ENCODE measurements at places on chromosomes 4 and X. TPM values are rescaled to one million over a fixed set of nuclear protein-coding genes. Genes with fewer than 3 reads are reported as not detected.

Gene NWD2
- not detected for total RNA-seq

GRCh38 chrX:1443496-1444075 lies 9.1 kb downstream of the ASMTL start:
- H3K4me1 ChIP-seq = no peaks in the 10 kb centered on the region
- no peak overlapping the region for H3K4me3 ChIP-seq
- no peak for DNase-seq
- H3K27me3 ChIP-seq = no peaks in the 10 kb centered on the region

- H3K4me3 ChIP-seq = no peak overlapping the region
- H3K27me3 ChIP-seq = no peaks in the 10 kb centered on the region
- DNase-seq = no peak
- H3K36me3 ChIP-seq = no peaks in the 10 kb centered on the region
- no peak overlapping the region for H3K27ac ChIP-seq
These were observed 31.3 kb upstream of the GNRHR start for GRCh38 chr4:67785528-67785927.

DNA sequence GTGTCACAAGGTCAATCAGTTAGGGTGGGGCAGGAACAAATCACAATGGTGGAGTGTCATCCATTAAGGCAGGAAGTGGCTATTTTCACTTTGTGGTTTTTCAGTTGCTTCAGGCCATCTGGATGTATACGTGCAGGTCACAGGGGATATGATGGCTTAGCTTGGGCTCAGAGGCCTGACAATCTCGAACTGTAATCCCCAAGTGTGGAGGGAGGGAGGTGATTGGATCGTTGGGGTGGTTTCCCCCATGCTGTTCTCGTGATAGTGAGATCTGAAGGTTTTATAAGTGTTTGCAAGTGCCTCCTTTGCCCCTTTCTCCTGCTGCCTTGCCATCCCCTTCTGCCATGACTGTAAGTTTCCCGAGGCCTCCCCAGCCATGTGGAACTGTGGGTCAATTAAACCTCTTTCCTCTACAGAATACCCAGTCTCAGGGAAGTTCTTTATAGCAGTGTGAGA lies 36.7 kb upstream of the STS start:
- no peak overlapping the region for H3K4me3 ChIP-seq
- H3K36me3 ChIP-seq = no peaks in the 10 kb centered on the region
- peaks cover 20% of the 10 kb centered on the region for H3K4me1 ChIP-seq
- DNase-seq = no peak

Gene C4orf51
- not detected for total RNA-seq

Gene DOK7
- not detected for total RNA-seq

Gene PF4V1
- not detected for total RNA-seq

Gene SOX3
- not detected for total RNA-seq

GRCh38 chr4:134001057-134001456 lies 200.5 kb downstream of the PABPC4L start:
- H3K36me3 ChIP-seq = no peaks in the 10 kb centered on the region
- H3K4me3 ChIP-seq = no peak overlapping the region
- no peak overlapping the region for H3K27ac ChIP-seq
- DNase-seq = no peak
- H3K4me1 ChIP-seq = no peaks in the 10 kb centered on the region
- no peaks in the 10 kb centered on the region for H3K27me3 ChIP-seq

Gene AMTN
- not detected for total RNA-seq

Gene STARD8
- 0.11 TPM for total RNA-seq

- DNase-seq = no peak
- no peaks in the 10 kb centered on the region for H3K4me1 ChIP-seq
- no peak overlapping the region for H3K4me3 ChIP-seq
- peaks cover 9% of the 10 kb centered on the region for H3K27me3 ChIP-seq
- no peaks in the 10 kb centered on the region for H3K36me3 ChIP-seq
These were observed 772 bp upstream of the PABPC4L start for GRCh38 chr4:134202166-134202956.

Gene DAPP1
- 25.9 TPM for total RNA-seq

Gene AR
- total RNA-seq = not detected

Gene FGF2
- 1.2 TPM for total RNA-seq

GRCh38 chrX:70254063-70254400 lies 6.0 kb downstream of the P2RY4 start:
- peaks cover 25% of the 10 kb centered on the region for H3K4me1 ChIP-seq
- peak overlapping the region; percentile 92 for H3K27ac ChIP-seq
- no peaks in the 10 kb centered on the region for H3K27me3 ChIP-seq
- H3K36me3 ChIP-seq = peaks cover 2% of the 10 kb centered on the region
- DNase-seq = no peak
- no peak overlapping the region for H3K4me3 ChIP-seq

DNA sequence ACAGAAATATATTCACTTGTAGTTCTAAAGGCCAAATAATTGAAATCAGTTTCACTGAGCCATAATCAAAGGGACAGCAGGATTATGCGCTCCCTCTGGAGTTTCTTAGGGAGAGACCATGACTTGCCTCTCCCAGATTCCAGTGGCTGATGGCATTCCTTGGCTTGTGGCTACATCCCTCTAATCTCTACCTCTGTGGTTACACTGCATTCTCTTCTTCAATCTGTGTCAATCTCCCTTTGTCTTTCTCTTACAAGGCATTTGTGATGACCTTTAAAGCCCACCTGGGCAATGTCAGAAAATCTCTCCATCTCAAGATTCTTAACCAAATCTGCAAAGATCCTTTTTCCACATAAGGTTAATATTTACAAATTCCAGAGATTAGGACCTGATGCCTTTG lies 260.2 kb downstream of the UNC5C start:
- peaks cover 31% of the 10 kb centered on the region for H3K4me1 ChIP-seq
- H3K36me3 ChIP-seq = no peaks in the 10 kb centered on the region
- H3K4me3 ChIP-seq = no peak overlapping the region
- H3K27ac ChIP-seq = no peak overlapping the region
- H3K27me3 ChIP-seq = no peaks in the 10 kb centered on the region

Gene VCX
- not detected for total RNA-seq

DNA sequence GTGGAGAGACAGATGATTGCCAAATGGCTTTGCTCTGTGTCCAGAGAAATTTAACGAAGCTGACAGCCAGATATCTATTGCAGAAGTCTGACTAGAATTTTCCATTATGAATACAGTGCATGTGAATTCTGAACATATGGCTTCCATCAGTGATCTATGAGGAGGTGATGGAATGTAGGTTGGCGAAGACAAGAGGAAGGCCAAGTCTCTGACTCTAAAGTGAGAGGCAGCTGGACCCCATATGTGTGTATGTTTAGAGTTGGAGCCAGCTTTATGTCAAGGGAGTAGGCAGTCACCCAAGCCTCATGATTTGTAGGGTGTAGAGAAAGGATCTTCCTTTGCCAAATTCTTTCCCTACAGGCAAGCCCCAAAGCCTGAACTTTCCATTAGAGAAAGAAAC lies 76.2 kb upstream of the TEX13D start:
- peaks cover 32% of the 10 kb centered on the region for H3K4me1 ChIP-seq
- no peak overlapping the region for H3K4me3 ChIP-seq
- H3K27me3 ChIP-seq = no peaks in the 10 kb centered on the region
- H3K27ac ChIP-seq = no peak overlapping the region
- H3K36me3 ChIP-seq = no peaks in the 10 kb centered on the region
- DNase-seq = no peak

Gene ETNPPL
- not detected for total RNA-seq

DNA sequence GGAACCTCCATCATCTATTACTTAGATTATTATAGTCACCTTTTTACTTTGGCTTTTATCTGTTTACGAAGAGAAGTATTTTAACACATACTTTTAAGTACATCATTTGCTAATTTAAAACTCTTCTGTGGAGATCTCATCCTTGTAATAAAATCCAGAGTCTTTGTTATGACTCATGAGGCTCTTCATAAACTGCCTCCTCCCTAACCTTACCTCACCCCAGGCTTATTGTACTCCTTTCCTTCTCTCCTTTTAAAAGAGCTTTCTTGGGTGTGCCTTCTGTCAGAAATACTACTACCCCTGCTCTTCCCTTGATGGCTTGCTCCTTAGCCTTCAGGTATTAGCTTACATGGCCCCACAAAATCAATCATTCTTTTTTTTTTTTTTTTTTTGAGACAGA lies 6.6 kb downstream of the ARL9 start:
- no peaks in the 10 kb centered on the region for H3K4me1 ChIP-seq
- H3K27ac ChIP-seq = no peak overlapping the region
- H3K27me3 ChIP-seq = peaks cover 3% of the 10 kb centered on the region
- H3K4me3 ChIP-seq = no peak overlapping the region

DNA sequence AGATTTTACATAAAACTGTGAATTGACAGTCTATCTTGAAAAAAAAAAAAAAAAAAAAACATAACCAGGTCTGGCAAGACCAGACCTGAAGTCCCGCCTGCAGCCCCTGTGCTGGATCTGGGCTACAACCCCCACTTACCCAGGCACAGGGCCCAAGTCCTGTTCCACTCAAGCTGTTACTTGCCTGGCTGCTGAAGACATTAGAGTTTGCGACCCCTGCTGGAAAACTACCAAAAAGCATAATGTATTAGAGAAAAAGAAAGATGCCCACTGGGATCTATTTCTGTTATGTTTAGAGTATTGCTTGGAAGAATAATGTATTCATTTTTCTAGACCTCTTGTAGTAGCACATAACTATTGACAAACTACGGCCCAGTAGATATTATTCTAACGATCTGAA lies 4.7 kb downstream of the HS3ST1 start:
- peaks cover 21% of the 10 kb centered on the region for H3K27me3 ChIP-seq

Gene NUDT10
- total RNA-seq = 1.8 TPM

Gene SRPX2
- not detected for total RNA-seq

DNA sequence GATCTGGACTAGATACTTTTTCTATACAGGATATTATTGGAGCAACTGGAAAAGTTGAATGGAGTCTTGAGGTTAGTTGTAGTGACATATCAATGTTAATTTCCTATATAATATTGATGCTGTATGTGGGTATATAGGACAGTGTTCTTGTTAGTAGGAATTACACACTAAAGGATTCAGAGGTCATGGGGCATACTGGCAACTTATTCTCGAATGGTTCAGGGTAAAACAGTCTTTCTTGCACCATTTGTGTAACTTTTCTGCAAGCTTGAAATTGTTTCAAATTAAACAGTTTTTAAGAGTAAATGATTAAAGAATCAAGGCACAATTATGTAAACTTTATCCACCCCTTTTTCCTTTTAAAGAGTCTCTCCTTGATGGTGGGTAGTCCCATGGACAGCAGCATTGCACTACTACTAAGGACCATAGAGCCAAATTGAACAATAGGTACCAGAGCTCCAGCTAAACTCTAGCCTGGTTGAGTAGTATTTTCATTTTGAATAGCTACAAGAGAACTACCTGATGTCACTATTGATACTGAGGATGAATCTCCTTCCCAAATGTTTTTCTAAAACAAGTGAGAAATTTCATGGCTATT lies 70.1 kb downstream of the DMP1 start:
- no peak overlapping the region for H3K4me3 ChIP-seq
- H3K27me3 ChIP-seq = peaks cover 3% of the 10 kb centered on the region
- H3K27ac ChIP-seq = no peak overlapping the region
- no peak for DNase-seq
- no peaks in the 10 kb centered on the region for H3K36me3 ChIP-seq

DNA sequence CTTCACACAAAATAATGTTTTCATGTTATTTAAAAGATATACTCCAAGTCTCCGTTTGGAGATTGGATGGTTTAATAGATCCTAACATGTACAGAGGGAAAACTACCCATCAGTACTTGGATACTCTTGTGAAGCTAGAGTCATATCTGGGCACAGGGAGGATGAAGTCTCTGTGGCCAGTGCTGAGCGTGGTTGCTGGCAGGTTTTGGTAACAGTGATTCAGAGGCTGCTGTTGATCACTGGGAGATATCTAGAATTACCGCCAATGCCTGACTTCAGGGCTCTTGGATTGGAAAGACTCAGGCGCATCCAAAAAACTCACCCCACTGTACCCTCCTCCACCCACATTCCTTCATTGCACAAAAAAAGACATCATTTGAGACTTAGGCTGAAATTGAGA lies 107.2 kb upstream of the PGRMC2 start:
- DNase-seq = no peak
- no peak overlapping the region for H3K4me3 ChIP-seq
- H3K4me1 ChIP-seq = no peaks in the 10 kb centered on the region

DNA sequence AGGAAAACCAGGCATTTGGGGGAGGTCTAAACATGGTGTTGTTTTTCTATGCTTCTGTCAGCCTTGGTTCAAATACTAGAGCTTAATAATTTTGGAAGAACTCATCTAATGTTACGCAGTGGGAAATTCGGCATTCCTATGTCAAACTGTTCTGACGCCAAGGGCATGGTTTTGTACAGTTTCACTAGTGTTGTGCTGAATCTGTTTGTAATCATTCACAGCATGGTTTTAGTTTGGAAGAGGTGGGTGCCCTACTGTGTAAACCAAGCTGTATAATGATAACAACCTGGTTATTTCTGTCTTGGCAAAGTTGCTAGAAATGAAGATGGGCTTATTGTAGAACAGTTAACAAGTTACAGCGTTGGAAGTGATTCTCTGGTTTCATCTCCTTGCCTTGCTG lies 5.2 kb downstream of the DDX3X start:
- H3K27me3 ChIP-seq = no peaks in the 10 kb centered on the region
- peak overlapping the region; percentile 85 for H3K27ac ChIP-seq
- no peak for DNase-seq
- peaks cover 36% of the 10 kb centered on the region for H3K4me1 ChIP-seq
- peaks cover 79% of the 10 kb centered on the region for H3K36me3 ChIP-seq

DNA sequence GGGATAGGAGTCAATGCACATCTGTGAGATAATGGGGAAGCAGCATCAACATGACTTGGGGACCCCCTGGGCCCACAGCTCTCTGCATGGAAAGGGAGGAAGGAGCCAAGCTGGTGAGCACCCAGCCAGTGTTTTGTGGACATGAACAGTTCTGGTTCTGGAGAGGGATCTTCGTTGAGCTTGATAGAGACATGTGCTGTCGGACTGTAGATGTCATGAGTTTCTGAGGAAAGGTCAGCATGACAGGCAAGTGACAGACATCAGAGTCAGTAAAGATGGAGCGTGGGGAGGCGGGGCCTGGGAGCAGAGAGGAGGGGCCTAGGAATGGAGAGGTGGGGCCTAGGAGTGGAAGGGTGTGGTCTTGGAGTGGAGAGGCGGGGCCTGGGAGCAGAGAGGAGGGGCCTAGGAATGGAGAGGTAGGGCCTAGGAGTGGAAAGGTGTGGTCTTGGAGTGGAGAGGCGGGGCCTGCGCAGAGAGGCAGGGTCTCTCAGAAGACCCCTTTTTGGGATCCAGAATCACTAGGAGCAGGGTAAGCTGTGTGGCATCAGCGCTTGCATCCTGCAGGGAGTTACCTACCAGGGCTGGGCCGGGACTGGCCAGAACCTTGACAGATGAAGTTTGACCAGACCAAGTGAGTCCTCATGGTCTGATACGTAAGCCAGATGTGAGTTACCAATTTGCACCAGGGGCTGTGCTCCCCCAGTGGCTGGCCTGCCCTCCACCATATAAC lies 33.7 kb downstream of the PIGG start:
- peak; percentile 19 for DNase-seq
- H3K4me1 ChIP-seq = no peaks in the 10 kb centered on the region
- H3K4me3 ChIP-seq = no peak overlapping the region
- H3K27me3 ChIP-seq = no peaks in the 10 kb centered on the region
- H3K27ac ChIP-seq = no peak overlapping the region
- peaks cover 66% of the 10 kb centered on the region for H3K36me3 ChIP-seq

GRCh38 chr4:170087163-170087700 lies 2.5 kb downstream of the AADAT start:
- H3K4me3 ChIP-seq = no peak overlapping the region
- no peak overlapping the region for H3K27ac ChIP-seq
- H3K27me3 ChIP-seq = peaks cover 33% of the 10 kb centered on the region
- DNase-seq = no peak
- no peaks in the 10 kb centered on the region for H3K36me3 ChIP-seq

Gene IL2RG
- total RNA-seq = 278 TPM
